ENCODE measurements at places on chromosomes 7 and 10. TPM values are rescaled to one million over a fixed set of nuclear protein-coding genes. Genes with fewer than 3 reads are reported as not detected.

Gene MMP21
- polyA plus RNA-seq = 0.33 TPM

Gene CALML5
- polyA plus RNA-seq = not detected

Gene CPVL
- 63.2 TPM for polyA plus RNA-seq

Gene MACROH2A2
- polyA plus RNA-seq = 89.9 TPM

Gene SPDYE2
- 2.4 TPM for polyA plus RNA-seq

Gene CALU
- 222 TPM for polyA plus RNA-seq

Gene ITGA8
- 44.2 TPM for polyA plus RNA-seq

Gene KIAA1217
- 97.8 TPM for polyA plus RNA-seq

Gene CPN1
- polyA plus RNA-seq = 0.45 TPM

Gene MICALL2
- polyA plus RNA-seq = 16.3 TPM

Gene GAD2
- 0.14 TPM for polyA plus RNA-seq

Gene NAT16
- polyA plus RNA-seq = 0.16 TPM

Gene WNT16
- not detected for polyA plus RNA-seq

Gene RNF32
- polyA plus RNA-seq = 4.4 TPM

Gene CFAP69
- 19.5 TPM for polyA plus RNA-seq

Gene C7orf57
- polyA plus RNA-seq = 0.97 TPM

Gene ZNF117
- polyA plus RNA-seq = 59.7 TPM

Gene ASB10
- not detected for polyA plus RNA-seq

Gene HABP2
- 0.41 TPM for polyA plus RNA-seq

Gene ZNF736
- 20.2 TPM for polyA plus RNA-seq

Gene AKR1D1
- not detected for polyA plus RNA-seq

Gene THSD7A
- polyA plus RNA-seq = 39.1 TPM
